ENCODE measurements at places on chromosomes 3 and 15. TPM values are rescaled to one million over a fixed set of nuclear protein-coding genes. Genes with fewer than 3 reads are reported as not detected.

DNA sequence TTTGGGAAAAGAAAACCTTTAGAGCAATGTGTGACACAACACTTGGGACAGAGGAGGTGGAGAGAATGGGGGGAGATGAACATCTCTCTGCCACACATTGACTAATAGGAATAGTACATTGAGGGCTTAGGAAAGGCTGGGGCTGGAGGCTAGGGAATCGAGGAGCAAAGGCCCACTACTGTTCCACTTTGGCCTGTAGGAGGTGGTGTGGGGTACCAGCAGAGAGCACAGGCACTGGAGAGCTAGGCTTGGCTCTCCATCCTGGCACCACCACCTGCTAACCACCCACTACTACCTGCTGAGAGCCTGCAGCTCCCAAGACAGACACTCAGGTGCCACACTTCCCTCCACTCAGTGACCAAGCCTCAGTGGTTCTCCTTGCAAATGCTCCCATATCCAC is 19.4 kb downstream of the CCDC32 start:
- no peaks in the 10 kb centered on the region for H3K27me3 ChIP-seq
- no peak overlapping the region for H3K27ac ChIP-seq
- H3K4me3 ChIP-seq = no peak overlapping the region

MASP1 gene
- total RNA-seq = 2.3 TPM

GRCh38 chr3:179853176-179853575 is 183.6 kb downstream of the PEX5L start:
- H3K27ac ChIP-seq = no peak overlapping the region
- no peaks in the 10 kb centered on the region for H3K27me3 ChIP-seq
- no peak overlapping the region for H3K4me3 ChIP-seq
- no peak for DNase-seq
- H3K36me3 ChIP-seq = no peaks in the 10 kb centered on the region
- H3K4me1 ChIP-seq = 0 out of 2 replicates have a peak, but pooled peaks cover 3% of the 10 kb centered on the region

ZBED2 gene
- not detected for total RNA-seq
